ENCODE measurements at places on chromosomes 6 and 20.

DNA sequence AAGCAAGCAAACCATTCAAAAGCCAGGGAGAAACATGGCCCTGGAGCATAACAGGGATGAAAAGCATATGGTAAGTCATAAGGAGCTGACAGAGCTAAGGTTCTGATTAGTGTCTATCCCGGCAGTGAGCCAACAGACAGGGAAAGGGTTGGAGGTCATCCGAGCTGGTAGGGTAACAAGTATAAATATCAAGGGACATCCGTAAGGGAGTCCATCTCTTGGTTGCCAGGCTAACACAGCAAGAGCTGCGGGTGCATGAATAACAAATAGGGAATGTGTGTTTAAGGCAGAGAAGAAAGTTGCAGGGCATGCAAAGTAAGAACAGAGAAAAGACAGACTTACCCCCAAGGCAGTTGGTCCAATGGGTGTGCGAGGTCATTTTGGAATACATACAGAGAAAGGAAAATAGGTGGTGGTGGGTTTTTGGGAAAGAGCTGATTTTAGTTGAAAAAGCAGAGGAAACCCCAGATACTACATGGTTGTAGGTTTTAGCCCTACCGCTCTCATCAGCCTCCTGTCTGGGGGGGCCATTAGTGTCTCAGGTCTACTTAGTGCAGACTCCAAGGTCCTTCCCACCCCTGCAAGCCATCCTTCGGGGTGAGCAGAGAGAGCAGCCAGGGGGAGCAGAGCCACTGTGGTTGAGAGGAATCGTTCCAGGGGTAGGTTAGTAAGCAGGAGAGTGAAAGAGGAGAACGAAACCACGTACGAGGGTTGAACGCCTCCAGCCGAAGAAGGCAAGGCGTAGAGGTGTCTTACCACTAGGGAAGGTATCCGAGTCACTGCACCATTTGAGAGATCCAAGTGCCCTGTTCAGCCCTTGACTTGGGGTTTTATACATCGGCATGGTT, at the start of gene ERVFRD-1:
ERVFRD-1 (minus strand) TSS at position 805 of the 848 bp plus-strand sequence. CDS start 6,415 bp downstream, outside the sequence.
- no peak for DNase-seq

GRCh38 chr6:84758486-84758885, 5.9 kb downstream of the TBX18 start:
- DNase-seq = no peak

DNA sequence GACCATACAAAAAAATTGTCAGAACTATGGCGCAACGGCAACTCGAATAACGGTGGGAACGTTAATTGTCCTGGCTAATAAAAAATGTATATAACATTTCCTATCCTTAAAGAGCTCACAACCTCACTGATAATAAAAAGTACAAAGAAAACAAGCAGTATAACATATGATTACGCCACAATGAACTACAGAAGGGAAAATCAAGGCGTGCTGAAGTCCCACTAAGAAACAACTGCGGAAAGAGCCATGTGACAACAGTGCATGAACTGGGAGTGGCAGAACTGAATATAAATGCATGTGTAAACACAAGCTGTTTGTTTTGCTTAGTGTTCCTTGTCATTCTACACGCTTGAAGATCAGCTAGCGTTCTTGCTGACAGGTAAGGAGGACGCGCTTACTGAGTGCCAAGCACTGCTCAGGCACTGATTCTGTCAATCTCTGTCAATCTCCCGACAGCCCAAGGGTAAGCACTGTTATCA, 466 bp upstream of the PSMB1 start:
- no peak for DNase-seq

DNA sequence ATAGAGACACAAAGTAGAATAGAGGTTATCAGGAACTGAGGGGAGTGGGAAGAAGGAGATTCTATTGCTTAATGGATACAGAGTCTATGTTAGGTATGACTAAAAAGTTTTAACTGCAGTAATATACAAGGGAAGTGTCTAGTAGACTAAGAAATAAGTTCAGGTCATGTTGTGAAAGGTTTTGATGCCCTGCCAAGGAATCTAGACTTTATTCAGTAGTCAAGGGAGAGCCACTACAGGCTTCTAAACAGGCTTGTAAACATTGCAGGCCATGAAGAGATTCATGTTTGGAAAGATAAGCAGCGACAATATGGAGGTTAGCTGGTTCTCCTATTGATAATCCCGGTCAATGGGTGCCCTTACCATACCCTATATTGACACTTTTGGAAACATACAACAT, 352.8 kb upstream of the SOX4 start:
- DNase-seq = no peak

- DNase-seq = no peak
Measured at GRCh38 chr6:103367212-103367611, 1492.5 kb downstream of the HACE1 start.

DNA sequence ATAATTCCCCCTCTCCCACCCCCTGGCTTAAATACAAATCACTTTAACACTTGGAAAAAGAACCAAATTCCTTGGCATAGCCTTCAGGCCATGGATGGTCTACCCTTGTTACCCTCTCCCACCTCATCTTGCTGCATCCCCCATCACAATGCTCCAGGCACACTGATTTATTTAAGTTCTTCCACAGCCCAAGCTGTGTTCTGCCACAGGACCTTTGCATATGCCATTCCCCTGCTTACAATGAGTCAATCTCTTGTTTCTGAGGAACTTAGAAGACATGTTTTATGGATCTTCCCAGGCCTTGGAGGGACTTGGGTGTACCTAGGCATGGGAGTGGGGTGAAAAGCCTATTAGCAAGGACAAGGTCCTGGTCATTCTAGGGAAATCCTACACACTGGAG, 6.2 kb upstream of the MAFB start:
- DNase-seq = no peak

- no peak for DNase-seq
Measured at GRCh38 chr20:36467076-36467999, 74.0 kb upstream of the MYL9 start.

DNA sequence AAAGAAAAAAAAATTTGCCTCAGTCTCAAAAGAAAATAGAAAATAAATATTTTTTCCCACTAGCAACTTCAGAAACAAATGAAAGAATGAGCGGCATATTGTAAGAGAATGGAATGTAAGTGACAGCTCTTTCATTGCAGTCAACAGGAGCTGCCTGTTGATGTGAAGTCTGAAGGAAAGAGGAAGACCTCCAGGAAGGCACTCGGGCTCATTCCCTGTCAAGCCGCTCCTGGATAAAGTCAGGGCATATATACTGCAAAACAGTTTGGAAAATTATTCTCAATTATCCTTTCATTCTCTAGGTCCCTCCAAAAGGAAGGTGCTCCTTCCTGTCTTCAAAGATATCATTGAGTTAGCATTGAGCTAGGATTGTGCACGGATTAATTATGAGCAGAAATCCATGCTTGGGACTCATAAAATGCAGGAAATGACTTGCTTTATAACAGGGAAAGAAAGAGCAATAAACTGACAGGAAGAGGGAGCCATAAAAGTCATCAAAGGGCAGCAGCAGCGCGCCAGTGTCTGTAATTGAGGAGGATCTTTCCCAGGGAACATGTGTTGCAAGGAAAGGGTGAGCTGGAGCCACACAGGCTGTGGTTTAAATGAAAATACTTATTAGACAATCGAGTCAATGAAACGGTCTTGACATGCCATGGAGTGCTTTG, 218.2 kb downstream of the C6orf118 start:
- no peak for DNase-seq

GRCh38 chr6:11606332-11606731, 68.8 kb downstream of the TMEM170B start:
- no peak for DNase-seq

DNA sequence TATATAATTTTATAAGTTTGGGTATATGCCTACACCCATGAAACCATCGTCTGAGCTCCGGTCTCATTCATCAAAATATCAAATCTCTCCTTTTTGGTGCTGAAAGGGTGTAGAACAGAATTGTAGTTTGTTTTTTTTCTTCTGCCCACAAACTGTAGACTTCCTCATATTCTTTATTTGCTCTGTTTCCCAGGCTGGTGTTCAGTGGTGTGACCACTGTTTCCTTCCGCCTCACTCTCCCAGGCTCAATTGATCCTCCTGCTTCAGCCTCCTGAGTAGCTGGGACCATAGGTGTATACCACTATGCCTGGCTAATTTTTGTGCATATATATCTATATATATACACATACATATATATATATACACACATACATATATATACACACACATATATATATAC, 139.6 kb upstream of the HCRTR2 start:
- DNase-seq = no peak

- DNase-seq = no peak
Measured at GRCh38 chr6:127013865-127014264, 104.6 kb upstream of the RSPO3 start.

DNA sequence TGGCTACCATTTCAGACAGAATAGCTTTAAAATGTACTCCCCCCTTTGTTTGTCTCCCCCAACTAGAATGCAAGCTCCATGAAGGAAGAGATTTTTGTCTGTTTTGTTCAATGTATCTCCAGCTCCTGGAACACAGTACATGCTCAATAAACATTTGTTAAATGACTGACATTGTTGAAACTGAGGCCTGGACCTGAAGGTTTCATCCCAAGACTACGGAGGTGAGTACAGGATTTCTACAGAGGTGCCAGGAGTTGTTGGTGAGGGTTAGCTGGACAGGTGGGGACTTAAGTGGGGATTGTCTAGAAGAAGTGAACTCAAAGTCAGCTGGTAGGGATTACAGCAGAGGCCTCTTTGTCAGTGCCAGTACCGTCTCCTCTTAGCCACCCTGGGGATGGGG, 19.4 kb downstream of the VEGFA start:
- DNase-seq = no peak

DNA sequence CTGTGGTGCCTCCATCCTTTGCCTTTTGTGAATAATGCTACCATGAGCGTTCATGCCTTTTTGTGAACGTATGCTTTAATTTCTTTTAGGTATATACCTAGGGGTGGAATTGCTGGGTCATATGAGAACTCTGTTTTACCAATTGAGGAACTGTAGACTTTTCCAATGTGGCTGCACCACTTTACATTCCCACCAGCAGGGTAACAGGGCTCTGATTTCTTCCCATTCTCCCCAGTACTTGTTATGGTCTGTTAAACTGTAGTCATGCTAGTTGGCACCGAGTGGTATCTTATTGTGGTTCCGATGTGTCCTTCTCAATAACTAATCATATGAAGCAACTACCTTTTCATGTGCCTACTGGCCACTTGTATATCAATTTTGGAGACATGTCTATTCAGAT, 312.1 kb downstream of the GMDS start:
- DNase-seq = no peak

- no peak for DNase-seq
Measured at GRCh38 chr20:15817351-15817750, 755.9 kb downstream of the KIF16B start.

- no peak for DNase-seq
Measured at GRCh38 chr6:105389543-105389942, 13.3 kb downstream of the PREP start.

GRCh38 chr6:36683145-36683655, 4.7 kb downstream of the CDKN1A start:
- DNase-seq = no peak

GRCh38 chr6:53605543-53606235, 59.9 kb downstream of the KLHL31 start:
- no peak for DNase-seq

DNA sequence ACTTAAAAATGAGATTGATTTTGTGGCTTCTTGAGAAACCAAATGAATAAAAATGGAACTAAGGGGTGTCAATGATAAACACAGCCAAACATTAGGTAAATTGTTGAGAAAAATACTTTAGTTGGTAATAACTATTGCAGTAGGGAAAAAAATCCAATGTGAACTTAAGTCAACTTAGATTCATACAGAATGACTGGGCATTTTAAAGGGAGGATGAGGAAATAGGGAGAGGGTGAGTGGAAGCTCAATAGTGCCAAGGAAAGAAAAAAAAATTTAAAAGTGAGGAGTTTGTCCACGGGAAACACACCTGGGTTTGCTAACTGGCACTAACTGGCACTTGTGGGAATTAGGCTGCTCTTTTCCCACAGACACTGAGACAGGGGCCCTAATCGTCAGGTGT, 26.2 kb upstream of the PGK2 start:
- no peak for DNase-seq

DNA sequence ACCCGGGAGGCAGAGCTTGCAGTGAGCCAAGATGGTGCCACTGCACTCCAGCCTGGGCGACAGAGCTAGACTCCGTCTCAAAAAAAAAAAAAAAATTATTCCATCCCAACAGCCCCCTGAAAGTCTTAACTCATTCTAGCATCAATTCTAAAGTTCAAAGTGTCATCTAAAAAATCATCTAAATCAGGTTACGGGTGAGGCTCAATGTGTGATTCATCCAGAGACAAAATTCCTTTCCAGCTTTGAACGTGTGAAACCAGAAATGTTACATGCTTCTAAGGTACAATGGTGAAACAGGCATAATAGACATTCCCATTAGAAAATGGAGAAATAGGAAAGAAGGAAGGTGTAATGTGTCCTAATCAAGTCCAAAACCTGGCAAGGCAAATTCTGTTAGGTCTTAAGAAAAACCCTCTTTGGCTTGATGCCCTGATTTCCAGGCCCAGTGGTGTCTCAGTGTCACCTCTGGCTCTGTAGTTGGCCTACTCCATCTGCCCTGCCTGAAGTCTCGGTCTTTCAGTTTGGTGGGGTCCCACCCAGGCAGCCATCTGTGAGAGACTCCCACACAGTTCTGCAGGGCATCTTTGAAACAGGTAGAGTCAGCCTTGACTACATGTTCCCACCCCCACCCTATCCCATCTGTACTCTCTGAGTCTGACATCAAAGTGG, 43.5 kb downstream of the HFE start:
- no peak for DNase-seq

DNA sequence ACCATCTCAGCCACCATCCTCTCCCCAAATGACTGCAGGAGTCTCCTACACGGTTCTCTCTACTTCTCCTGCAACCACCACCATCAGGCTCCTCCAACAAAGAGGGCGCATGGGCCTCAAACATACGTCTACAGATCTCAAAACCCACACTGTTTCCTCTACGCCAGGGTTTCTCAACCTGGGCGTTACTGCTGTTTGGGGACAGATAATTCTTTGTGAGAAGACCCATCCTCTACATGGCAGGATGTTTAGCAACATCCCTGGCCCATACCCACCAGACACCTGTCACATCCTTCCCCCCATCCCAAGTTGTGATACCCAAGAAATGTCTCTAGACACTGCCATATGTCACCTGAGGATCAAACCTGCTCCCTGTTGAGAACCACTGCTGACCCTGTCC, 45.0 kb downstream of the ELMO2 start:
- no peak for DNase-seq

GRCh38 chr6:37305841-37306425, 47.9 kb upstream of the RNF8 start:
- no peak for DNase-seq

GRCh38 chr6:25875563-25875905, 1.5 kb upstream of the SLC17A3 start:
- DNase-seq = no peak

DNA sequence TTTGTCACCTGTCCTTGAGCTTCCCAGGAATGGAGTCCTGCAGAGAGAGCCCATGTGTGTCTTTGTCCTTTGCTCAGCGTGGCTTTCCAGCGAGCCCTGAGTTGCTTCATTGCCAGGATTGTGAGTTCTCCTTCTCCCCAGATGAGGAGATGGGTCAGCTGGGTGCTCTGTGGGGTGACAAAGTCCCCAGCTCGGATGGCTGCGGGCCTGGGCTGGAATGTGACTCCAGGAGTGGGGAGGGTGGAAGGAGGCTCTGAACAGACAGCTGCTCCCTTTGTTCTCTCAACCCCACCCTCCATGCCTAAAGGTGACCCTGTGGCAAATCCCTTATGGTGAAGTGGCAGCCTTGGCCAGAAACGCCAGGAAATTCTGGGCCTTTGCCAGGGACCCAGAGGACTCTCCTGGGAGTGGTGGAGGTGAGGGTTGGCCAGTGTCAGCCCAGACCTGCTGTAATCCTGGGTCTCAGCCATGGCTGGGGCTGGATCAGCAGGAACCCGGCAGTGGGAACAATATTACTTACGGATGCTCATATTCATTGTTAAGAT, 44.4 kb upstream of the CST5 start:
- DNase-seq = no peak

- no peak for DNase-seq
Measured at GRCh38 chr20:2217857-2218539, 77.8 kb upstream of the TGM3 start.

Data from stimulated activated CD4-positive, alpha-beta T cell treated with anti-CD3 and anti-CD28 coated beads, Interleukin-12 subunit alpha, Interleukin-12 subunit beta, amount 100 ng/mL, for 24 hours (primary cell).